ENCODE measurements at places on chromosomes 7 and 10. TPM values are rescaled to one million over a fixed set of nuclear protein-coding genes. Genes with fewer than 3 reads are reported as not detected.
A peak's percentile ranks its signal among the peaks of the same experiment; 100 is the strongest.

DNA sequence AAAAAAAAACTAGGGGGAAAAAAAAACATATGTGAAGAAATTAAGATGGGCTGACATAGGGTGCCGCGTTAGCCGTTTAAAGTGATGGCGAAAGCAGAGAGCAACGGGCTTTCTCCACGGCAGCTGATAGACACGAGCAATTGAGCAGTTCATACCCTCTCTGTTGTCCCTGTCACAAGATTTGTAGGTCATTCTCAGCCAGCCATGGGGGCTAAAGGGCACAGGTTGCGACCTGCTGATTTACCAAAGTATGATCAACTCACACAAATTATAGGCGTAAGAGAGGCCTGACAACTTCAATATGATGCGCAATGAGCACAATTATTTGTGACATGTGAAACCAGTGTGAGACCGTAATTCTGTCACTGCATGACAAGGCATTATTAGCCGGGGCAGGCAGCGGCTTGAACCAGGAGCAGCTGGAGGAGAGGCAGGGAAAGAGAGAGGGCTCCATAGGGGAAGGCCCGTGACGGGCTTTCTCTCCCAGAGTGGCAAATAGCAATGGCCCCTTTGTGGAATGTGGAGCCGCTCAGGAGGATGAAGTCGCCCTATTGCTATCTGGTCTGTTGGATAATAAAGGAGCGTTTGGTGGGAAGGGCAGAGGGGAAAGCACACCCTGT, 195.1 kb upstream of the HABP2 start:
- no peak overlapping the region for H3K4me3 ChIP-seq
- peaks cover 9% of the 10 kb centered on the region for H3K4me1 ChIP-seq
- H3K36me3 ChIP-seq: no peaks in the 10 kb centered on the region
- H3K27me3 ChIP-seq: no peaks in the 10 kb centered on the region

DNA sequence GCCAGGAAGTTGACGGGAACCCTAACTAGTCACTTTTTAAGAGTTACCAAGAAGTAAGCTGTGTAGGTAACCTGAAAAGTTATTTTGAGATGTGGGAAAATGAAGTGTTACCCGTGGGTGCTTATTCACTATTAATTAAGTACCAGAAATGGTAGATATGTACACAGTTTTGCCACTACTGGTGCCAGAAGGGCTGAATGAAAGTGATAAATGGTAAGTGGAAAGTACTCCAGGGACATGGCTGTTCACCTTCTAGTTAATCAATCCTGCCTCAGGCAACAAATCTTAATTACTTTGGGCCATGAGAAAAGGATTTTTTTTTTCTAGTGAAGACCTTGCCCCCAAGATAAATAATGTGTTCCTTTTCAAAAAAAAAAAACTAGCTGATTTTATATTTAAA, 15.8 kb downstream of the NET1 start:
- peaks cover 6% of the 10 kb centered on the region for H3K4me1 ChIP-seq
- H3K4me3 ChIP-seq: no peak overlapping the region
- H3K27ac ChIP-seq: no peak overlapping the region
- DNase-seq: no peak
- no peaks in the 10 kb centered on the region for H3K27me3 ChIP-seq

DNA sequence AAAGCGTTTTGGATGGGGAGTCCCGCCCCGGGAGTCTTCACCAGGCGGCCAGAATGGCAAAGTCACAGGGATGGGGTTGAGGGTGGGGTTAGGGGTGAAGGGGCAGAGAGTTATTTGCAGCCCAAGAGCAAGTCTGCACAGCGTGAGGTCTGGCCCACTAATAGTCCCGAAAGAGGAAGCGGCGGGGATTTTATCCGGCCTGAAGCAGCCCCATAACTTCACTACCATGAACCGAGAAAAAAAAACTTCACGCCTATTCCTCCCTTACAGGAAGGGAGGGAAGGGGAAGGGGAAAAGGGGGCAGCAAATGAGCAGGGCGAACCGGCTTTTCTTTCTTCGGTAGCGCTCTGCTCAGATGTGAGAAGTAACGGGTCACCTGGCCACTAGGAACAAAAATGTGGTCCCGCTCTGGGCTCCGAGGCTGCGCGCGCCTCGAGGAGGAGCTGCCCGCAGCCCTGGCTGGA, 712 bp downstream of the ITPRIP start:
- peak overlapping the region; percentile 99 for H3K4me3 ChIP-seq
- H3K27ac ChIP-seq: peak overlapping the region; percentile 95
- H3K27me3 ChIP-seq: no peaks in the 10 kb centered on the region
- no peaks in the 10 kb centered on the region for H3K36me3 ChIP-seq

GRCh38 chr7:42479816-42480633, 243.0 kb upstream of the GLI3 start:
- H3K27ac ChIP-seq: peak overlapping the region; percentile 17
- H3K4me3 ChIP-seq: no peak overlapping the region
- H3K27me3 ChIP-seq: no peaks in the 10 kb centered on the region
- peak; percentile 62 for DNase-seq
- H3K36me3 ChIP-seq: no peaks in the 10 kb centered on the region

- H3K27ac ChIP-seq: peak within 1 kb of the TSS; percentile 92
- no peaks in the 10 kb centered on the region for H3K36me3 ChIP-seq
- peaks cover 9% of the 10 kb centered on the region for H3K4me1 ChIP-seq
- H3K27me3 ChIP-seq: no peaks in the 10 kb centered on the region
- H3K4me3 ChIP-seq: peak within 1 kb of the TSS; percentile 64
- peak; percentile 72 for DNase-seq
Measured at GRCh38 chr7:90595801-90596670, at the start of gene CDK14. CDK14 (plus strand) TSS chr7:90596321; CDS start chr7:90596628, 307 bp downstream.

- DNase-seq: no peak
- H3K4me3 ChIP-seq: no peak overlapping the region
- H3K36me3 ChIP-seq: no peaks in the 10 kb centered on the region
- no peaks in the 10 kb centered on the region for H3K4me1 ChIP-seq
Measured at GRCh38 chr7:106569500-106569929, 91.4 kb downstream of the CCDC71L start.

GRCh38 chr10:69004821-69005220, 16.2 kb downstream of the KIFBP start:
- no peak overlapping the region for H3K4me3 ChIP-seq
- no peaks in the 10 kb centered on the region for H3K36me3 ChIP-seq
- H3K27me3 ChIP-seq: no peaks in the 10 kb centered on the region
- no peaks in the 10 kb centered on the region for H3K4me1 ChIP-seq

- no peaks in the 10 kb centered on the region for H3K27me3 ChIP-seq
- H3K36me3 ChIP-seq: no peaks in the 10 kb centered on the region
- H3K27ac ChIP-seq: no peak overlapping the region
Measured at GRCh38 chr7:114405427-114405826, 9.2 kb upstream of the FOXP2 start.

- no peak for DNase-seq
- H3K27me3 ChIP-seq: no peaks in the 10 kb centered on the region
- H3K4me3 ChIP-seq: no peak overlapping the region
- no peaks in the 10 kb centered on the region for H3K36me3 ChIP-seq
- no peak overlapping the region for H3K27ac ChIP-seq
Measured at GRCh38 chr7:12157517-12157916, 53.6 kb upstream of the TMEM106B start.

DNA sequence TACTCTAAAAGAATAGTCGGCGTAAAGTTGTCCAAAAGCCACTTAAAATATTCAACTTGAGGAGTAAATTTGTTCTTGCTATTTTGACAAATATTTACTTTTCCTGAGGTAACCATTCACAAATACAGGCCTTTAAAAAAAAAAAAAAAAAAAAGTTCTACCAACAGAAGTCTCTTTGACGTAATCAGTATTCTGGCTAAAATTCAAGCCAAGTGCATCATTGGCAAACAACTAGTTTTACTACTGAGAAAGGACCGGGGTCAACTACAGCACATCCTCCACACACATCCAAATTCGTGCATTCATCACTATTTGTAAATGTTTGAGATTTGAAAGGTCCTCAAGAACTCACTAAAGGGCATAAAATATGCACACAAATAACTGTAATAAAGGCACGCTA, 2.0 kb downstream of the OAT start:
- no peak overlapping the region for H3K4me3 ChIP-seq
- H3K4me1 ChIP-seq: peaks cover 56% of the 10 kb centered on the region
- peak; percentile 49 for DNase-seq
- H3K27ac ChIP-seq: peak overlapping the region; percentile 74
- no peaks in the 10 kb centered on the region for H3K36me3 ChIP-seq

DNA sequence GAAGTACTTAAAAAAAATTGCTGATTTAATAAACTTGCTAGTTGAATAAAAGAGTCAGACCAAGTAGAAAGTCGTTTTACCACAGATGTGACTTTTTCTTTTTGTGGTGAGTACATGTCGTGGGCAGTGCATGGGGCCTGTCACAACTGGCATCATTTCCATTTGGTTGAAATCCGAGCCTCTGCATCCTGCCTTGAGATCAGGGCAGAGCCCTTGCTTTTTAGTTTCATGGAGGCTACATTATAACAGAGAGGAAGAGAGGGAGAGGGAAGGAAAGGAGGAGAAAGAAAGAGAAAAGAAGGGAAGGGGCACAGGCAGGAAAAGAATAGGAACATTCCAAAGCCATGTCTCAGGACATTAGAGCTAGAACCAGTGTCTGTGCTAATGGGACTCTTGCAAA, 20.4 kb upstream of the INSYN2A start:
- H3K4me3 ChIP-seq: no peak overlapping the region
- no peak for DNase-seq
- no peaks in the 10 kb centered on the region for H3K27me3 ChIP-seq
- no peaks in the 10 kb centered on the region for H3K4me1 ChIP-seq
- peaks cover 3% of the 10 kb centered on the region for H3K36me3 ChIP-seq

- no peak overlapping the region for H3K27ac ChIP-seq
- H3K4me1 ChIP-seq: no peaks in the 10 kb centered on the region
- H3K27me3 ChIP-seq: no peaks in the 10 kb centered on the region
- no peaks in the 10 kb centered on the region for H3K36me3 ChIP-seq
Measured at GRCh38 chr10:26334932-26335573, 103.1 kb upstream of the APBB1IP start.

GRCh38 chr10:105707603-105708002, 1066.5 kb downstream of the SORCS3 start:
- H3K27ac ChIP-seq: no peak overlapping the region
- H3K4me3 ChIP-seq: no peak overlapping the region
- no peaks in the 10 kb centered on the region for H3K36me3 ChIP-seq
- H3K27me3 ChIP-seq: no peaks in the 10 kb centered on the region
- DNase-seq: no peak

DNA sequence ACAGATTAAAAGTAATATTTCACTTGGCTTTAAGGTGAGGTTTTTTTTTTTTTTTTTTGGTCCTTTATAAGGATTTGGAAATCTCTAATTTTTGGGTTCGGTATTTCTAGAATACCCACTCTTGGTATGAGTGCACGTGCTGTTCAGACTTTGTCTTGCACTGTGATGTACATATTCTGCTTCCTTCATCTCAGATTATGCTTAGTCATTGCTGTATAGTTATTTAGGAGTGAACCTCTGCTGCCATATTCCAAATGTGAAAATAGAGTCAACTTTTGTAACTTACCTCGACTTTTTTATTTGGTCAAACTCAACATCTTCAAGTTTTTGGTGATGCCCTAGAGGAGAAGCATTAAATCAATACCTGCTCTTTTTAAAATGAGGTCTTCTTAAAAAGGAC, 40.1 kb upstream of the HBP1 start:
- H3K27me3 ChIP-seq: no peaks in the 10 kb centered on the region
- no peak overlapping the region for H3K27ac ChIP-seq
- peaks cover 8% of the 10 kb centered on the region for H3K4me1 ChIP-seq
- DNase-seq: no peak

DNA sequence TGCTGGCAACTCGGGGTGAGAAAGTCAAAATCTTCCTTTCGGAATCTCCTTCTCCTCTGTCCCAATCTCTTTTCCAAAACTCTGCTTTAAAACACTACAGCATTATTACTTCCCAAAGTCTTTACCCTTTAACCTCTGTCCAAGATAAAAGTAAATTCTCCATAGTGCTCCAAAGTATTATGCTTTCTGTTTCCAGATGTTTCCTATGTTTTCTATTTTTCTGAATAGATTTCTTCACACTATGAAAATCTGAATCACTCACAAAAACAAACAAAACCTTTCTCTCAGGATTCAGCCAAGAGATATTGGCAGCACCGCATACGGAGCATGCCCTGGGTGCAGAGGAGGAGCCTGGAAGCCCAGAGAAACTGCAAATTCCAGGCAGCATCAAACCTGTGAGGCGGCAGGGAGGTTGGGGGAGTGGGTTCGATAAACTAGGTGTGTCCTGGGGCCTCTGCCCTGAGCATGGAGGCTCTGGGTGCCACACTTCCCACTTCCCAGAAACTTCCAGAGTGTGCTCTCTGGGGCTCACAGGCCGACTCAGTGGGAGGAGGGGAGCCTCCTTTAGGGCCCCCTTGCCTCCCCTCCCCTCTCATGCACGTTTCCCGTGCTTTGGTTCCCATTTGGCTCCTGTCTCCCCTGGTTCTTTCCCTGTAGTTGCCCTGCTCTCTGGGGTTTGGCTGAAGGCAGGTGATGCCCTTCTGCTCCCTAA, 35.6 kb downstream of the VIPR2 start:
- no peaks in the 10 kb centered on the region for H3K27me3 ChIP-seq
- DNase-seq: no peak
- H3K27ac ChIP-seq: no peak overlapping the region
- H3K4me3 ChIP-seq: no peak overlapping the region
- H3K4me1 ChIP-seq: no peaks in the 10 kb centered on the region
- no peaks in the 10 kb centered on the region for H3K36me3 ChIP-seq

- H3K4me1 ChIP-seq: peaks cover 8% of the 10 kb centered on the region
- no peak for DNase-seq
- no peaks in the 10 kb centered on the region for H3K27me3 ChIP-seq
- H3K36me3 ChIP-seq: no peaks in the 10 kb centered on the region
- H3K27ac ChIP-seq: no peak overlapping the region
- no peak overlapping the region for H3K4me3 ChIP-seq
Measured at GRCh38 chr10:58642916-58643428, 130.3 kb downstream of the BICC1 start.

- H3K36me3 ChIP-seq: no peaks in the 10 kb centered on the region
- DNase-seq: no peak
- H3K4me1 ChIP-seq: no peaks in the 10 kb centered on the region
- H3K27ac ChIP-seq: no peak overlapping the region
Measured at GRCh38 chr7:157514306-157514705, 177.5 kb downstream of the DNAJB6 start.

- no peak overlapping the region for H3K27ac ChIP-seq
- no peak overlapping the region for H3K4me3 ChIP-seq
- H3K4me1 ChIP-seq: no peaks in the 10 kb centered on the region
- no peak for DNase-seq
- no peaks in the 10 kb centered on the region for H3K27me3 ChIP-seq
- H3K36me3 ChIP-seq: no peaks in the 10 kb centered on the region
Measured at GRCh38 chr7:112547916-112548315, 67.1 kb downstream of the LSMEM1 start.

- no peak overlapping the region for H3K27ac ChIP-seq
- H3K27me3 ChIP-seq: no peaks in the 10 kb centered on the region
- no peaks in the 10 kb centered on the region for H3K4me1 ChIP-seq
- no peak overlapping the region for H3K4me3 ChIP-seq
- DNase-seq: no peak
Measured at GRCh38 chr7:106185719-106186118, 73.6 kb upstream of the SYPL1 start.

CACNB2 gene
- total RNA-seq: 13.8 TPM

ECD gene
- 28.2 TPM for total RNA-seq

FGFBP3 gene
- total RNA-seq: 3.1 TPM

OR2A5 gene
- total RNA-seq: not detected

SRRM3 gene
- total RNA-seq: 0.22 TPM

NCF1 gene
- total RNA-seq: 3.5 TPM

LRGUK gene
- total RNA-seq: 0.39 TPM

TMEM26 gene
- not detected for total RNA-seq

PNLIPRP1 gene
- total RNA-seq: not detected

FRMPD2 gene
- 0.21 TPM for total RNA-seq

KLHDC10 gene
- total RNA-seq: 19.0 TPM
